ENCODE measurements at places on chromosomes 5 and 9.

DNA sequence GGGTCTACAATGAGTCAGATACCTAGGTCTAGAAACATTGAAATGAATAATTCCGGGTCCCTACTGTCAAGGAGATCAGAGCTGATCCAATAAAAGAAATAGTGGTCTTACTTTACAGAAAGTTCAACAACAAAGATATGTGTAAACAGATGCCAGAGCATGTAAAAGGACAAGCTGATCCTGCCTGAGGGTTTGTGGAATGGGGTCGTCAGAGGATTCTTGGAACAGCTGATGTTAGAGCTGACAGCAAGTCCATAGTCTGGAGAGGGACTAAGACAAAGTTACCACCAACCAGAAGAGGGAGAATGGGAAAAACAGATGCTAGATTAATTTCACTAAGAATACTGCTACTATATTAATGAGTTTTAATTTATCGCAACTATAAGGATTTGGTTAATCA, 71.5 kb downstream of the FREM1 start:
- DNase-seq: no peak

- DNase-seq: peak; percentile 85
Observed at GRCh38 chr5:131165119-131165727, at the start of gene HINT1. Gene HINT1, minus strand, starts transcription at chr5:131165256. Its CDS starts 51 bp downstream, at chr5:131165205.

GRCh38 chr5:173743641-173744343, 127.3 kb upstream of the BOD1 start:
- no peak for DNase-seq

- DNase-seq: no peak
Observed at GRCh38 chr5:2909035-2909434, 157.6 kb upstream of the IRX2 start.

- DNase-seq: peak; percentile 81
Observed at GRCh38 chr5:150112201-150113046, 26.1 kb upstream of the CSF1R start.

DNA sequence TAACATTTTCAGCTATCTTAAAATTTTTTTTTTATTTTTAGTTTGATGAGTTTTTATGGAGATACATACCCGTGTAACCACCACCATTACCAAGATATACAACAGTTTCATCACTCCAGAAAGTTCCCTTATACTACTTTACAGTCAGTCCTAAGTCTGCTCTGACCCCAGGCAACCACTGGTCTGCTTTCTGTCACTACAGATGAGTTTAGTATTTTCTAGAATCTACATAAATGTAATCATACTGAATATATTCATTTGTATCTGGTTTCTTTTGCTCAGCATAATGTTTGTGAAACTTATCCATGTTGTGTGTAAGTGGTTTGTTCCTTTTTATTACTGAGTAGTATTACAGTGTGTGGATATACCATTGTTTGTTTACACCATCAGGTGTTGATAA, 127.8 kb downstream of the GAS1 start:
- no peak for DNase-seq

GRCh38 chr9:96116275-96117064, 185.5 kb downstream of the HSD17B3 start:
- DNase-seq: peak; percentile 96

DNA sequence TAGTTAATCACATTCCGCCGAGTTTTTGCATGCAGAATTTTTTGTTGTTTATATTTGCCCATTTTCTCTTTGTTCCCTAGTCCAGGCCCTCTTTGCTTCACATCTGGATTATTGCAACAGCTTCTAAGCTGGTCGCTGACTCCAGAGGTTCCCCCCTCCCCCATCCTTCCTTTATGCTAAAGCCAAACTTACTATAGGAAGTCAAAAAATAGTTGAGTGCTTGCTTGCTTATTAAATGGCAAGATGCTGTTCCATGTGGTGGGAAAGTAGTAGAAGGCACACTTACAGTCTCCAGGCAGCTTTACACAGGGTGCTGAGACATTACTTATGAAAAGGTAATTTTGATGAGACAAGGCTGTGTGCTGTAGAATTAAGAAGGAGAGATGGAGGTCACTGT, 1.3 kb downstream of the ZBTB34 start:
- DNase-seq: no peak

GRCh38 chr5:7625740-7626139, 225.2 kb downstream of the CFAP90 start:
- DNase-seq: no peak

DNA sequence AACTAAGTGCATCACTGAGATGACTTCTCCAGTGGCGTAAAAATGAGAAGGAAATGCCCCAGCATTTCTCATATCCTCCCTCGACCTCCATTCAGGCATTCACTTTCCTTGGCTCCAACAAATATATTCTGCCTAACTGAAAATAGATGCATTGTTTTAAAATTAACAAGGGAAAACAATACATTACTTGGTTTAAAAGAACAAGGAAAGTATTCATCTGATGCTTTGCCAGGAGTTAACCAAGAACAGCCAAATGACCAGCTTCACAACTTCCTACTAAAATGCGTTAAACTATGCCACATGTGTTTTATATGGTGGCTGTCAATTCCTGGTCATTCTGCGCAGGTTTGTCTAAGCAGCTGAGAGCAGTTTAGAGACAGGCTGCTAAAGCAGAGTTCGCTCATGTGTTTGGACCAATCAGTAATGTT, 121.4 kb downstream of the GNAQ start:
- DNase-seq: no peak

- DNase-seq: no peak
Observed at GRCh38 chr5:115559524-115559923, 14.9 kb upstream of the FEM1C start.

DNA sequence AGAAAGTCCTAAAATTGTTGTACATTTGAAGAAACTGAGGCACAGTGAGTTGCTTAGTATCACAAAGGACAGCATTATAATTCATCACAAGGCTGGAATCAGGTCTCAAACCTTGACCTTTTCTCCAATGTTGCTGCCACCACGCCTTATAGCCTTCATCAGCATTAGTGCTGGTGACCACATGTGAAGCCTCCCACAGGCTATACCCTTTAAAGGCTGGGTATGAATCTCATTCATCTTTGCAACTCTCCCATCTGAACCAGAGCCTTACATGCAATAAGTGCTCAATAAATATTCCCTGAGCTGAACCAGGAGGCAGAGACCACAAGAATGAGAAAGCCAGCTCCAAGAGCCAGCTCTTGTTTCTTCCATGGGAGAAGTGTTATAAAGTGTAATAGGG, 104.7 kb downstream of the SPOCK1 start:
- no peak for DNase-seq

GRCh38 chr9:113998525-113999255, 79.4 kb downstream of the AMBP start:
- DNase-seq: no peak

DNA sequence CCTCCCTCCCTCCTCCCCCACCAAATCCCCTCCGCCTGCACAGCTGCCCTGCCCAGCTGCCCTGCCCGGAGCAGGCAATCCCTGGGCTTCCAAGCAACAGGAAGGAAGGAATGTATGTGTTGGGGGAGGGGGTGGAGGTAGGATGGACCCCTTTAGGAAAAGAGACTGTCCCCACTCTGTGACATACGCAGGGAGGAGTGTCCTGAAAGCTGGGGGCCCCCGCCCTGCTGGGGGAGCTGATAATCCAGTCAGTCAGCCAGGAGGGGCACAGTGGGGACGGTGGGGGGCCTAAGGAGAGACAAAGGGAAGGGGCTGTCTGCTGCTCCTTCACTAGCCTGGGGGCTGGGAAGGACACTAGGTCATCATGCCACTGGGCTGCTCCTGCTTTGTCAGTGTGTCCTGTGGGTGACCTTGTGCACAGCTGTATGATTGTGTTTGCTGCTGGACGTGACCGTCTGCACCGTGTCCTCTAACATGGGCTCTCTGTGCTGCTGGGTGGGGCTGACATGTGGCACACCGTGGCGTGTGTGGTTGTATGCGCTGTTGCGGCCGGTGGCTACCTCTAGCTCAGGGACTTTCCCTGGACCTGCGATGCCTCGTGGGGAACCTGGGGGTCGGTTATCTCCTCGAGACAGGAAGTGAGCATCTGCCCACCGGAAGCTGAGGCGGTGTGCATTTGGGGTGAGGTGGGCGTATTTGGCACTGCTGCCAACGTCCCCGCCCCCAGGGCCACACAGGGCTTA, 3.0 kb downstream of the N4BP3 start:
- DNase-seq: no peak

DNA sequence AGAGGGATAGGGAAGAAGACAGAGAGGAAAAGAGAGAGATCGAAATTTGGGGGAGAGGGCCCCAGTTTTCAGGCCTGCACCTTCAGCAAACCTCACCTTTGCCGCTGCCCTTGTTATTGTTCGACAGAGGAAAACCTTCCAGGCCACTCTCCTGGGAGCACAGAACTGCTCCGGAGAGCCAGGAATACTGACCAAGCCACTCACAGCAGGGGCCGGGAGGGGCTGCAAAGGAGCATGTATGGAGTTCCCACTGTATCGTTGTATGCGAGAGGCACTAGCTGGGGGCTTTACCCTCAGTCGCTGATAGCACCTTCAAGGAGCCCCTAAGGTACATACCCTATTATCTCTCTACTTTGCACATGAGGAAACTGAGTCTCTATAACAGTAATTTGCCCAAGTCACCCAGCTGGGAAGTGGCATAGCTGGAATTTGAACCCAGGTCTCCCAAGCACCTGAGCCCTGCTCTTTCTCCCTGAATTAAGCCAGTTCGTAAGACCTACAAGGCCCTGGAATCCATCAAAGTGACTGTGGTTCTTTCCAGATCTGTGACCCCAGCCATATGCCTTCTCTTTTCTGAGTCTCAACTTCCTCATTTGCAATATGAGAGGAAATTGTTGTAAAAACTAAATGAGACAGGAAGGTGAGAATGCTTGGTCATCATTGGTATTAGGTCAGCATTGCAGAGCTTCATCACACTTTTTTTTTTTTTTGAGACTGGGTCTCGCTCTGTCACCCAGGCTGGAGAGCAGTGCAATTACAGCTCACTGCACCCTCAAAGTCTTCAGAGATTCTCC, 21.0 kb upstream of the FOXE1 start:
- no peak for DNase-seq

DNA sequence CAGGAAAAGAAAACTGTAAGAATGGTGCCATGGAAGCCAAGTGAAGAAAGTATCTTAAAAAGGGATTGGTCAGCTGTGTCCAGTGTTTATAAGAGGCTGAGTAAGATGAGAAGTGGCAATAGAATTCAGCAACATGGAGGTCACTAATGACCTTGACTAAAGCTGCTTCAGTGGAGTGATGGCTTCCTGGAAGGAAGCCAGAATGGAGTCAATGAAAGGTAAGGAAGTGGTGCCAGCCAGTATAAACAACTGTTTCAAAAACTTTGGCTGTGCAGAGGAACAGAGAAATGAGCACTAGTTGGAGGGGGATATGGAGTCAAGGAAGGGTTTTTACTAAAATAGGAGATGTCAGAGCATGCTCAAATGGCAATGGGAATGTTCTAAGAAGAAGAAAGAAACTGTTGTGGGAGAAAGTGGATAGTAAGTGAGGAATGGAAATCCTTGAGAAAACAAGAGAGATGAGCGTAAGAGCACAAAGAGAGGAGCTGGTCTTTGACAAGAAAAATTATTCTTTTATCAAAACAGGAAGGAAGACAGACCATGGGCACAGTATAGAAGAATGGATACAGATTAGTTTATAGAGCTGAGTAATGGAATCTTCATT, 11.1 kb upstream of the NRG2 start:
- no peak for DNase-seq

All from posterior cingulate gyrus (tissue), 11 donors.